GM04504 (cell line): ENCODE measurements at places on chromosomes 13 and 19.
A peak's percentile ranks its signal among the peaks of the same experiment; 100 is the strongest.

- no peak for DNase-seq
Measured at GRCh38 chr19:37885392-37885791, 21.0 kb downstream of the WDR87 start.

DNA sequence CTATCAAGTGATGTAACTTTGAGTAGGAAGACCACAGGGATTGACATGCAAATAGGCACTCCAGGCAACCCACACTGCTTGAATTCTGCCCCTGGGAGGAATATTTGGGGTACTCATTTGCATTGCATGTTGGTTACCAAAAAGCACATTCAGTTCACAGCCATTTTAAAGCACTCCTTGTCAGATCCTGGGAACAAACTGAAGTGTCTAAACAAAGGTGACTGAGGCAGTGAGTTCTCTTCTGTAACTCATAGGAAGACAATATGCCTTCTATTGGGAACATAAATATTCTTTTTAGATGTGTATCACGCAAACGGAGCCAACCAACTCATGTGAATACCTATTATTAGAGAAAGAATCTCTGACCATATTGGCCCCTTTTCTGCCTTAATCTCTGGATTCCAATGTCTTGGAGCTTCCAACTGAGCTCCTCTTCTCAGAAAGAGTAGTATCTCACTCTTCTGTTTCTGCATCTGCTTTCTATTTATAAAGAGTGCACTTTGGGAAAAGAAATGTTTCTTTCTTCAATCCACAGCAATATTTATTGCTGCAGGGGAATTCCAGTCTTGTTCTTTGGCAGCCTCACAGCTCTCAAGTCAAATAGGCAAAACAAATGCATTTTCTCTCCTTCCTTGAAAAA is 125.7 kb upstream of the NBEA start:
- DNase-seq: peak; percentile 53

DNA sequence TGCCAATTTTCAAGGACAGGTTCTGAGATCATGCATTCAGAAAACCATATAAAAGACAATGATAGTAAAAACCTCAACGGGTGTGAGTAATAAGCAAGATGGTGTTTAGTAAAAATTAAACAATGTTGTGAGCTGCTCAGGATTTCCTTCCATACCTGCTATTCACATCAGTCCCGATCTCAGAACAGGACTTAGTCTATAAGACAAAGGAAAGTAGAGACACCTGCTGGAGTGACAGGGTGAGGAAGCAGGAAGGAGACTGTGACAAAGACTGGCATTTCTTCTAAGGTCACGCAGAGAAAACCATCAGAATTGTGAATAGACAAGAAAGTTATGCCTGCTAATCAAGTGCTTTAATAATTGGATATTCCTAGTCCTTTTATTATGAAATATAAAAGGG is 648.0 kb downstream of the DACH1 start:
- no peak for DNase-seq

GRCh38 chr19:49434907-49435583 is 6.3 kb downstream of the SLC17A7 start:
- no peak for DNase-seq
